Spinal cord (tissue), 10 donors: ENCODE measurements at places on chromosomes 7 and 10. TPM values are rescaled to one million over a fixed set of nuclear protein-coding genes. Genes with fewer than 3 reads are reported as not detected.

OPN1SW gene
- not detected for total RNA-seq

GTF2IRD1 gene
- 11.7 TPM for total RNA-seq

PNLIP gene
- 0.11 TPM for total RNA-seq

DNA sequence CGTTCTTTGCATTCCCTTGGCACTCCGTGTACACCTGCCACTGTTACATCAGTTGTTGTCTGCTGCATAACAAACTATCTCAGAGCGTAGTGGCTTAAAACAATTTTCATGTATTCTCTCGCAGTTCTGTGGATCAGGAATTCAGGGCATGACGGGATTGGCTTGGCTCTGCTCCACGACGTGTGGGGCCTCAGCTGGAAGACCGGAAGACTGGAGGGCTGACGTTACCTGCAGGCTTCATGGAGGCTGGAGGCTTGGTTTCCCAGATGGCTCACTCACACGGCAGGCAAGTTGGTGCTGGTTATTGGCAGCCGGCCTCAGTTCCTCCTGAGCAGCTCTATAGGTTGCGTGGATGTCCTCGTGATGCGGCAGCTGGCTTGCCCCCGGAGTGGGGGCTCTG, 25.5 kb downstream of the NYAP1 start:
- no peak overlapping the region for H3K27ac ChIP-seq
- no peaks in the 10 kb centered on the region for H3K27me3 ChIP-seq
- H3K4me1 ChIP-seq, result peaks cover 4% of the 10 kb centered on the region
- DNase-seq, result no peak
- H3K36me3 ChIP-seq, result no peaks in the 10 kb centered on the region
- no peak overlapping the region for H3K4me3 ChIP-seq

DNA sequence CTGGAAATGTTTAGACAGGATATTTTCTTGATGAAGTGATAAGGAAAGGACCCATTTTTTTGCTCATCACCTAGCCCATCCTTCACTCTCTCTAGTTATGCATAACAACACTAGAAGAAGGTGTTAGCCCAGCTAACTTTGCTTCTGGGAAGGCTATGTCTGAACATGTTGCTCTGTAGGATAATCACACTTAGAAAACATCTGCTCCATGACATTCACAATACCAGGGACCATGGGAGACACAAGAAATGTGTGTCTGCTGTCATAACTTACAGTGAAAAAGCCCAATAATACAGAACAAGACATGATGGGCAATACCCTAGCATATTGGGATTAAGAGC, 13.9 kb upstream of the ZNF282 start:
- no peaks in the 10 kb centered on the region for H3K4me1 ChIP-seq
- no peak overlapping the region for H3K27ac ChIP-seq
- DNase-seq, result no peak

DNA sequence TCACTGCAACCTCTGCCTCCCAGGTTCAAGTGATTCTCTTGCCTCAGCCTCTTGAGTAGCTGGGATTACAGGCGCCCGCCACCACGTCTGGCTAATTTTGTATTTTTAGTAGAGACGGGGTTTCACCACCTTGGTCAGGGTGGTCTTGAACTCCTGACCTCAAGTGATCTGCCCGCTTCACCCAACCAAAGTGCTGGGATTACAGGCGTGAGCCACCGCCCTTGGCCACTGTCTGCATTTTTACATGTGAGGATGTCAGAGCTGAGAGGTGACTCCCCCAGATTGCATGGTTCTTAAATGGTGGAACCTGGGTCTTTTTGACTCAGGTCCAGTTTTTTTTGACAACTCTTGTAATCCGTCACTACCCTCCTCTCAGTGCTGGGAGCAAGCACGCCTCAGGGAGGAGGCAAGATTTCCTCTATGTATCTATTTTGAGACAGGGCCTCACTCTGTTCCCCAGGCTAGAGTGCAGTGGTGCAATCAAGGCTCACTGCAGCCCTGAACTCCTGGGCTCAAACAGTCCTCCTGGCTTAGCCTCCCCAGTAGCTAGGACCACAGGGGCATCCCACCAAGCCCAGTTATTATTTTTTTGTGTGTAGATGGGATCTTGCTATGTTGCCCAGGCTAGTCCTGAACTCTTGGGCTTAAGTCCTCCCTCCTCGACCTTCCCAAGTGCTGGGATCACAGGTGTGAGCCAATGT, 1.2 kb upstream of the SRRT start:
- H3K27me3 ChIP-seq, result no peaks in the 10 kb centered on the region
- peaks cover 33% of the 10 kb centered on the region for H3K4me1 ChIP-seq

GRCh38 chr7:44580945-44581878, 819 bp downstream of the TMED4 start:
- peaks cover 39% of the 10 kb centered on the region for H3K36me3 ChIP-seq
- no peaks in the 10 kb centered on the region for H3K27me3 ChIP-seq
- peaks cover 25% of the 10 kb centered on the region for H3K4me1 ChIP-seq
- H3K27ac ChIP-seq, result peak overlapping the region; percentile 100

DNA sequence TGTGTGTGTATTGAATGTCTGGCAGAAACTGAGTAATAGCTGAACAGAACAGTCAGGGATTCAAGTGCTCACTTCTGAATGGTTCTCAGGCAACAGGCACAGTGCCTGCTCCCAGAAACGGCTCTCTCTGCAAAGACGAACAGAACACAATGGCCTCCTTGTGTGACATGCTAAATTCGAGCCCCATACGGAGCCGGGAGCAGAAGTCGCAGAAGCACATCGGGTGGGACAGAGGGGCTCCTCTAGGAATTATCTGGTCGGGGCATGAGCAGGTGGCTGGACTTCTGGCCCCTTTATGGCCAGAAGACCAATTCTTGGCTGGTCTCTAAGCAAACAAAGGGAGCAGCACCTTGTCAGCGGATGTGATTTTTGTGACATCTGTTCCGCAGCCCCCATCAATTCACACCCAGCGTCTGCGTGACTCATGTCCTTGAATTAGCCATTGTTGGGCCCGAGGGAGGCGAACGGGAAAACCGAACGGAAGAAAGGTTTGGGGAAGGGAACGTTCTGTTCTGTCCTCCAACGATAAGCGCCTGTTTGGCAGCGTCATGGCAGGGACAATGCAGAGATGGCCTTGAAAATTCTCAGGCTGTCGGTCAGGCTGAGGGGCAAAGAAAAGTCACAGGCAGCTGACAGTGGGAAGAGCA, 47.3 kb upstream of the NPTX2 start:
- peak; percentile 79 for DNase-seq
- H3K27me3 ChIP-seq, result no peaks in the 10 kb centered on the region
- H3K4me3 ChIP-seq, result no peak overlapping the region
